A375 (cell line): ENCODE measurements at places on chromosomes 12 and 14. TPM values are rescaled to one million over a fixed set of nuclear protein-coding genes. Genes with fewer than 3 reads are reported as not detected.

The HCAR1 gene
- 0.11 TPM in 1 of 2 replicates, not detected in the other for total RNA-seq

The WNT1 gene
- total RNA-seq: not detected in 2 replicates

The FAM222A gene
- total RNA-seq: 4.7 and 7.3 TPM in 2 replicates

The EID3 gene
- 5.9 and 11.1 TPM in 2 replicates for total RNA-seq

The TMEM63C gene
- 0.21 and 0.30 TPM in 2 replicates for total RNA-seq
